ENCODE measurements at places on chromosomes 13 and 19.

DNA sequence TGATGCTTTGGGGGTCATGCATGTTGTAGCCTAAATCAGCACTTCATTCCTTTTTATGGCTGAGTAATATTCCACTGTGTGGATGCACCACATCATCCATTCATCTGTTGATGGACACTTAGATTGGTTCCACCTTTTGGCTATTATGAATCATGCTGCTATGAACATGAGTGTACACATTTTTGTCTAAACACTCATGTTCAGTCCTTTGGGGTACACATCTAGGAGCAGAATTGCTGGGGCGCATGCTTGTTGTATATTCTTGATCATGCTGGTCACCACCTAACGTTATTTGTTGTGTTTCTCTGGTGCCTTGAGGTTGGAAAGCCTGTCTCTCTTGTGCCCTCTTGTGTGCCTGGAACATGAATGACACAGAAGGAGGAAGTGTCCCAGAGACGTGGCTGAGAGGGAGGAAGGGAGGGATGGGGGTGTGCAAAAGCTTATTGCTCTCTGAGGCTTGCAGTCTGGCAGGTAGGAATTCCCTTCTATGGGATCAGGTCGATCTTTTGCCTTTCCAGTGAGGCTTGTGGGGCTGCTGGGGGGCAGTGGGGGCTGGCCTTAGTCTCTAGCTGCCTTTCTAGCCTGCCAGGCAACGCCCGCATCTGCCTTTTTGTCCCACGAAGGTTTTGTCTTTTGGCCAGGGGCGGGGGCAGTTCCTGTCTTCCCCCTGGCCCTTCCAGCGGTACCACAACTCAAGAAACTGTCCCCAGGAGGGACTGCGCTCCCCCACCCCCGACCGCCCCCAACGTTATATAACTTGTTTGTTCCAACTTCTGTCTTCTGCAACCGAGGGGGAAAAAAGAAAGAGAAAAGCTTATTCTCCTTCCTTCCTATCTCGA is 7.6 kb downstream of the KLHL26 start:
- no peak for DNase-seq

- DNase-seq, result no peak
Measured at GRCh38 chr13:24185591-24186232, 25.2 kb downstream of the SPATA13 start.

DNA sequence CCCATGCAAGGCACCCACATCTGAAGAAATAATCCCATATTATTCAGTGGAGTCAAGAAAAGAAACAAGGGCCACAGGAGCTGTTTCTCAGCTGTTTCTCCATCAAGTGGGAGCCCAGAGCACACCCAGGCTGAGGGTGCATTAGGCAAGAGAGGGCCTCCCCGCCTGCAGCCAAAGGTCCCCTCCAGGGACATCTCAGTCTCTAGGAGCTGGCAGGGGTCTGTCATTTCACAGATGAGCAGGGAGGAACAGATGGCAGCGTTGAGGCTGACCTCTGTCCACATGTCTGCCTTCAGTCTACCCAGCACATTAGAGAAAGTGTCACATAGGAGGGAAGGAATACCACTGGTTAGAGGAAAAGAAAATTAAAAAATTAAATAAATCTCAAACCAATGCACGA is 157.7 kb downstream of the ZNF536 start:
- DNase-seq, result no peak

DNA sequence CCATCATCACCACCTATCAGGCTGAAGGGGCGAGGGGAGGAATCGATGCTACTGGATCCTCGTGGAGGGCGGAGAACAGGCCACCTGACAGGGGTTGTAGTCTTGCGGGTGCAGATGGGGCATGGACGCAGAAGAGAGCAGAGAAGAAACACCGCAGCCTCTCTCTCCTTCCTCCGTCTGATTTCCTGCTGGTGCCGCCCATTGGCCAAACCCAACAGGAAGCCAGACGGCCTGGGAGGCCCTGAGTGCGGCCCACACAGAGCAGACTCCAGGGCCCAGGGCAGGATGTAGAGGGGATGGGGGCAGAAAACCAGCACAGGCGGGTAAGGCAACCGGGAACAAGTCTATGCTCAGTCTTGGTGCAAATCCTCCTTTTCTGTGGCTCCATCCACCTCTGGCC is 15.4 kb downstream of the CEBPA start:
- DNase-seq, result no peak

- DNase-seq, result no peak
Measured at GRCh38 chr19:23999821-24000610, 85.3 kb downstream of the ZNF726 start.

- DNase-seq, result no peak
Measured at GRCh38 chr13:75839406-75839805, 203.3 kb downstream of the LMO7 start.

DNA sequence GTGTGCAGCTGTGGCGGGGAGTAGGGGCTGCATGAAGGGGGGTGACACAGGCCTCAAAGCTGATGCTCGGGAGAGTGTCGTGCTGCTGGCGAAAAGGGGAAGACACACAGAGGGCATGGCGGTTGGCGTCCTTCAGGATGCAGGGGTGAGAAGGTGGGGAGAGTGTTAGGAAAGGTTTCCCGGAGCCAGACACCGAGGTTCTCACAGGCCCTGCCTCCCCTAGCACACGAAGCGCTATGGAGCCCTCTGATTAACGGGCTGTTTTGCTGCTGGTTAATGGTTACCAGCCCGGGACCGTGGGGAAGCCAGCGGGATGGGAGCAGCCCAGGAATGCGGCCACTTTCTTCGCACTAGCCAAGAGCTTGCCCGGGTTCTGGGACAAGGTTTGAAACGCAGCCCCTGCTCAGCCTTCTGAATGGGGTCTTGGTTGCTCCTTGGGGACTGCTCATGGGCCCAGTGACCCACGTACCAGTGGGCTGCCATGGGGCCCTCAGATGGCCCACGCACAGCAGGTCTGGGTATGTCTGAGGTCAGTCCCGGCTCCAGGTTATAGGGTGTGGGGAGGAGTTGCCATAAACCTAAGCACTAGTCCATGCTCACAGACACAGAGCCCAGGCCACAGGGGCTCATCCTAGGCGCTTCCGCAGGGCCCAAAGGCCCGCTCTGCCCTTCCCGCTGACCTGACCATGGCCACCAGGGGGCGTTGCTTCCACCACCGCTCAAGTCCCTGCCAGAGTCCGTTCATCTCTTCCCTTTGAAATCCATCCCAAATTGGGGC is 31.3 kb upstream of the ISYNA1 start:
- peak; percentile 71 for DNase-seq

DNA sequence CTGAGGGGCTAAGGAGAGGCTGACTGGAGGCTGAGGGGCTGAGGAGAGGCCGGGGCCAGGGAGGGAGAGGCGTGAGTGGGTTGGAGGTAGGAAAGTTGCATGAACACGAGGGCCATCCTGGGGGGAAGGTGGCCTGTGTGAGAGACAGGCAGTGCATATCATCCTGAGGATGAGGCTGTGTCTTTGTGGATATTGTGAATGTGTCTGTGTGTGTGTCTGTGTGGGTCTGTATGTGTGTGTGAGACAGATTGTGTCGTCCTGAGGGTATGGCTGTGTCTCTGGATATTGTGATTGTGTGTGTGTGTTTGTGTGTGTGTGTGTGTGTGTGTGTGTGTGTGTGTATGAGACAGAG is 422 bp downstream of the ZNF71 start:
- DNase-seq, result no peak

DNA sequence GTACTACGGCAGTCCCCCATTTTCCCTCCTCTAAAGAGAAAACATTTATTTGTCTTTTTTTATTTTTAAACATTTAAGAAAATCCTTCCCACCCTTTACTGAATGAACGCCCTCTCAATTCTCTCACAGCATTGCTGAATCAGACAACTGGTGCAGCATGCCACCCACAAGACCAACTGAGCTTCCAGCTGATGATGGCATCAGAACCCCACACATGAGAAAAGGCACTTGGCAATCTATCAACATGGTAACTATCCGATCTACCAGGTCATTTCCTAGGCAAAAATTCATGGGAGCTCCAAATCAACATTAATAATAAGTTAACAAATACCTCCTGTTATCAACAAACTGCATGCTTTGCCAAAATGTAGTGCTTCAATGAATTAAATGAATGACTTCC is 43.1 kb downstream of the LHFPL6 start:
- DNase-seq, result no peak

DNA sequence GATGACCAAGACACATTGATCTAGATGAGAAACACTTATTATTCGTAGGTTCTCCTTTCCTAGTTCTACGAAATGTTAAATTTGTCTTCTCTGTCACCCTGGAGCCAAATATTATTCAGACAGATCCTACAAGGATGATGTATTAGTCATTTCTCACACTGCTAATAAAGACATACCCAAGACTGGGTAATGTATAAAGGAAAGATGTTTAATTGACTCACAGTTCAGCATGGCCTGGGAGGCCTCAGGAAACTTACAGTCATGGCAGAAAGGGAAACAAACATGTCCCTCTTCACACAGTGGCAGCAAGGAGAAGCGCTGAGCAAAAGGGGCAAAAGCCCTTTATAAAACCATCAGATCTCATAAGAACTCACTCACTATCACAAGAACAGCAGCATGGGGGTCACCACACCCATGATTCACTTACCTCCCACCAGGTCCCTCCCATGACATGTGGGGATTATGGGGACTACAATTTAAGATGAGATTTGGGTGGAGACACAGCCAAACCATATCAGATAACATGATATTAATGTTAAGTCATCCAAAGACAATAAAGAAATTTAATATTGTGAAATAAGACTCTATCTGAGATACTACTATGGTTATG is 1248.8 kb upstream of the SLC10A2 start:
- DNase-seq, result no peak
